ENCODE measurements at places on chromosomes 1 and 21. TPM values are rescaled to one million over a fixed set of nuclear protein-coding genes. Genes with fewer than 3 reads are reported as not detected.

- DNase-seq = no peak
These were observed 1.6 kb downstream of the IGSF21 start for GRCh38 chr1:18109058-18109755.

- peak; percentile 33 for DNase-seq
These were observed 8.9 kb downstream of the ACTL8 start for GRCh38 chr1:17763995-17764394.

GRCh38 chr1:173562813-173563212 is 40.1 kb downstream of the SLC9C2 start:
- DNase-seq = no peak

GRCh38 chr1:228278432-228278941 is 70.6 kb downstream of the OBSCN start:
- peak; percentile 81 for DNase-seq

Gene CACNA1S
- total RNA-seq = 0.10 TPM

- no peak for DNase-seq
These were observed 7.1 kb downstream of the CLIC6 start for GRCh38 chr21:34675871-34676270.

Gene HHIPL2
- total RNA-seq = not detected

- DNase-seq = no peak
These were observed 152.6 kb upstream of the LMO4 start for GRCh38 chr1:87176087-87176486.

- DNase-seq = no peak
These were observed 23.8 kb downstream of the DENND2D start for GRCh38 chr1:111176678-111177077.

GRCh38 chr1:4126731-4127591 is 226.9 kb upstream of the C1orf174 start:
- DNase-seq = peak; percentile 55

Gene OR10J1
- total RNA-seq = not detected

DNA sequence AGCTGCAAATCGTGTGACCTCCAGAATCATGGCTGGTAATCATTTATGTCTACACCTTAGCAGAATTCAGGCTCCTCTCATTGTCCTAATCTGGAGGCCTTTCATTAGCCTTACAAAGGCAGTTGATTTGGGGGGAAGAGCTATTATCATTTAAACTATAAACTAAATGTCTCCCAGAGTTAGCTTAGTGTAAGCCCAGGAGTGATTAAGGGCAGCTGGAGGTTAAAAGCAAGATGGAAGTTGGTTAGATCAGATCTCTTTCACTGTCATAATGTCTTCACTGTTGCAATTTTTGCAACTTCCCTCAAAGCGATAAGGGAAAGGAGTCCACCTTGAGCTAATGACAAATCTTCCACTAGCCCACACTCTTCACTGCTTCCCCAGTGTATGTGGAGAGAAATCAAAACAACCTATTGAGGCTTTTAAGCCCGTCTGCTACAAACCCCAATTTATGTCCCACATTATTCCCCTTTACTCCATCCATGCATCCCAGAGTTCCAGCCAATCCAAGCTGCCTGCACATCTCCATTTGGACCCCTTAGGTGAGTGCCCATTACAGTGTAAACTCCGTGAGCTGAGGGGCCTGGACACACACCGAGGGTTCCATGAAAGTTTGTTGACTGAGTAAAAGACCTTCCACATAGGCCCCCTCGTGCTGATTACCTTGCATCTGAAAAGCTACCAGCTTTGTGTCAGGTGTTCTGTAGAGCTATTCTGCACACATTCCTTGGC is 61.5 kb upstream of the KLHDC7A start:
- DNase-seq = no peak

Gene BATF3
- 14.1 TPM for total RNA-seq

Gene ASAP3
- total RNA-seq = 39.7 TPM

Gene ESPN
- total RNA-seq = 4.3 TPM

Gene ATP1A2
- total RNA-seq = 2.8 TPM

Gene CFAP107
- 3.4 TPM for total RNA-seq

- no peak for DNase-seq
These were observed 453 bp upstream of the TTLL10 start for GRCh38 chr1:1173061-1173792.

DNA sequence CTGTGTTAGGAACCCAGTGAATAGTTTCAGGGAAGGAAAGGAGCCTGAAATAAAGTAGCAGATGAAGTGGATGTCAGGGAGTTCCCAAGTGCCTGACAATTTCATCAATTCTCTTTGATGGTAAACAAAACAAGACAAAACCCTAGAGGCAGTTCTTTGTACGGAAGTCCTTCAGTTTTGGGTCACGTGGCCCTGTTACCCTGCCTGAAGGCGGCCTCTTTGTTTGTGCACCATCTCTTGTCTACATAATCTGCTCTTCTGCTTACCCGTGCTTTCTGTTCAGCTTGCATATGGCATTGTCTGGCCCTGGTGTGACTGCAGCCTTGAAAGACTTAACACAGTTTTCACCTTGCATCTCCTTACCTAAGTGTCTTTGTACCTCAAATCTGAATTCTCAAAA is 166.7 kb upstream of the DUSP10 start:
- DNase-seq = no peak

- no peak for DNase-seq
These were observed 24.0 kb upstream of the WASF2 start for GRCh38 chr1:27513958-27514357.

- no peak for DNase-seq
These were observed 18.6 kb upstream of the PDZK1IP1 start for GRCh38 chr1:47208374-47208850.

Gene NOS1AP
- 16.4 TPM for total RNA-seq

- no peak for DNase-seq
These were observed 19.6 kb upstream of the FAM131C start for GRCh38 chr1:16092923-16093511.

DNA sequence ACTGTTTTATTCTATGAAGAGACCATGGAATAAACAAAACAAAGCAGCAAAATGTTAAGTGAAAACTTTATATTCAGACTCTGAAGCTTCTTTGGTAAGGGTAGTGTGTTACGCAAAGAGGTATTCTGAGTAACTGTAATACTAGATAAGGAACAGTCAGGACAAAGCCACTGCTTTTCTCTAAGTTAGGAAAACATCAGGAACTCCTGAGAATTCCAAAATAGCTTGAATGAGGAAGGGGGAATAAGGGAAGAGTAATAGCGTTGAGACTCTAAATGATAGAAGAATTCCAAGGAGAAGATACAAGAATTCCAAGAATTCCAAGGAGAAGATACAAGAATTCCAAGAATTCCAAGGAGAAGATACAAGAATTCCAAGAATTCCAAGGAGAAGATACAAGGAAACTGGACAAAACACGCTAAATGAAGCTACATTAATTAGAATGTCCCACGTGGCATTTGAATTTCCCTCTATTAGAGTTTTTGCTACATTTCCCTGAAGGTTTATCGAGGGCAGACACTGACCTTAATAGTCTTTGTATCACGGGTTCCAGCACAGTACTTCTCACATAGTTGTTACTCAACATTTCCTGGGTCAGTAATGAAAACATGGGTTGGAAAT is 71.5 kb downstream of the SMYD3 start:
- no peak for DNase-seq

DNA sequence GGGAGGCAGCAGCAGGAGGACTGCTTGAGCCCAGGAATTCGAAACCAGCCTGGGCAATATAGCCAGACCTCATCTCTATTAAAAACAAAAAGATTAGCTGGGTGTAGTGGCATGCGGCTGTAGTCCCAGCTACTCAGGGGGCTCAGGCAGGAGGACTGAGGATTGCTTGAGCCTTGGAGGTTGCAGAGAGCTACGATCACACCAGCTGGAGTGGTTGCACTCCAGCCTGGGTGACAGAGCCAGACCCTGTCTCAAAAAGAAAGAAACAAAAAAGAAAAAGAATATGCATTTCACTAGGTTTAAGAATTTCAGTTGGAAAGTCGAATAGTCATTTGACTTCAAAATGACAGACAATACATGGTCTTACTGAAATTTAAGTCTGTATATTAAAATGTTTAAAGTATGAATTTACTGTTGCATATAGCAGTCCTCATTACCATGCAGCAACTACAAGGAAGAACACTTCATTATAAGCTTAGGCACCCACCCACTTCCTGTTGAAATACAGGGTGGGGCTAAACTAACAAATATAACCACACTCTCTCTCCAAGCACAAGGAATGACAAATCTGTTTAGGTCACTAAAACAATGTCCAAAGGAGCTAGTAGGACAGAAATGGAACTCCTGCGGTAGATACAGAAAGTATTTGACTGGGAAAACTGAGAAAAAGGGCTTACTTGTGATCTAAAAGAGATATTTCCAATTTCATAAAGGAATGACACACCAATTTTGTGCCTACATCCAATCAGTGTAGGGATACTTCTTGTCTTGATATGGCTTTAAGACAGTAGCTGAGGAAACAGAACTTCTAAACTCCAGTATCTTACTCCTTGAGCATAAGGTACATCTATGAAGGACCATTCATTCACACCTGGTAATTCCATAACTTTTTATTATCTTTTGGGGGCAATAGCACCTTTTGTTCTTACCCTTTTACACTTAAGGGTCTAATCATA is 44.1 kb downstream of the GPR3 start:
- DNase-seq = peak; percentile 63

- no peak for DNase-seq
These were observed 350.9 kb upstream of the ADGRL2 start for GRCh38 chr1:81449786-81450185.

DNA sequence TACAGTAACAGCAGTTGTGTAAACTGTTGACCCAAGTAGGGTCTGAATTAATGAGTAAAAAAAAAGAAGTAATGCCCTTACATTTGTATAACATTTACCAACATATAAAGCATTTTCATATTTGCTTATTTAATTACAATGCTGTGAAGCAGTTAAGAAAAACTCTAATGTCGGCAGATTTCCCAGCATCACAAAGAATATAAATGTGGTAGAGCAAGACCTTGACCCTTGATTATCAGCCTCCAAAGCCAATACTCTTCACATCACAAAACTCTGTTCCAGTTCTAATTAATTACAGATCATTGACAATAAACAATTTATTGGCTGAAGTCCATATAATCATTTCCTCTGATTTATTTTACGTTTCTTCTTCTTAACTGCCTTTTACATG is 130.2 kb downstream of the DUSP10 start:
- no peak for DNase-seq

GRCh38 chr1:18060366-18060765 is 47.2 kb upstream of the IGSF21 start:
- no peak for DNase-seq

DNA sequence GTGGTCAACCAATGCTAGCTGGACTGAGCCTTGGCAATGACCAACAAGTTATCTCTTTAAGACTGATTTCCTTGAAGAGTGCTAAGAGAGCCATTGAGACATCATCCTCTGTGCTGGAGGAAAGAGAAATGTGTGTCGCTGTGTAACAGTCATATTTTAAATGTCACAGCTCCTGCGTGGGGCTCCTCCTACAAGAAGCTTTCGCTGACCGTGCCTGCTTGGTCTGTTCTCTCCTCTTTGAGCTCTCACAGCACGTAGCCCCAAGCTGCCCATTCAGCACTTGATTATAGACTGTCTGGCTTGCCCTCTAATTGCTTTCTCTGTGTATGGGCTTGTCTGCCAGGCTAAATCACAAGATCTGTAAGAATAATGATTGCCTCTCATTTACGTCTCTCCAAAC is 221.3 kb downstream of the FOXD2 start:
- DNase-seq = no peak

DNA sequence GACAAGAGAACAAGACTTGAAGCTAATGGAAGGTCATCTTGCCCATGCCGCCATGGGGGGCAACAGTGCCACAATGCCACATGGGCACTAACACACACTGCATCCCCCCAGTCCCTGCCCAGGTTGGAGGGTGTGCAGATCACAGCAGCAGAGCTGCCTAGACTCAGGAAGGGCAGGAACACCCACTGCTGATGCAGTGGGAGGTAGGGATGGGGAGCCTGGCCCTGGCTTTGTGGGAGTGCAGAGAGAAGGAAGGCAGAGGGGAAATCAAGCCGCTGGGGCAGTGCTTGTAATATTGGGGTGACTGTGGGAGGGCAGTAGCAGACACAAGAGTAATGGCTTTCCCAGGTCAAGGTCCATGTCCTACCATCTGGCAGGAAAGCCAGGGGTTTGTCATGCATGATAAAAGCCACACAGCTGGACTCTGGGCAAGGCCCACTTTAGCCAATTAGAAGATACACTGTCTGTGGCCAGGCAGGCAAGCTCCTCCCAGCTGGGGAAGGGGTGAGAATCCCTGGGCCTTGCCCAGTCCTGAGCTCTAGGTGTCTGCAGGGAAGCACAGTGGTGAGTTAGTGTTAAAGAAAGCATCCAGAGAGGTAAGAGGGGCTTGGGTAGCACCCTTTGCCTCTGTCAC is 25.4 kb upstream of the MEF2D start:
- DNase-seq = no peak

Gene HAPLN2
- total RNA-seq = not detected

DNA sequence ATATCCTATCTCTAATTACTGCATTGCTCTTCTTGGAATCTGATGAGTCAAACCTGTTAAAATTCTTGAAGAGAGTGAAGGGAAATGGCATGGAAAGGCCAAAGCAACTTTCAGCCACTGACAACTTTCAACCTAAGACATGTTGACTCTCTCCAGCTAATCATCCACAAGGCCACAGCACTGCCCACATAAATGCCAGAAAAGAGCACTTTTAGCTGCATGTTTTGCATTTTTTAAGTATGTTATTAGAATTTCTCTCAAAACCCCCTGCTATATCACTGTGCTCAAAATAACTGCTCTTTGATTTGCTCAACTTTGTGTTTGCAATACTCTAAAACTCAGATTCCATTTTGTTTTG is 352.5 kb downstream of the ADGRL2 start:
- no peak for DNase-seq

DNA sequence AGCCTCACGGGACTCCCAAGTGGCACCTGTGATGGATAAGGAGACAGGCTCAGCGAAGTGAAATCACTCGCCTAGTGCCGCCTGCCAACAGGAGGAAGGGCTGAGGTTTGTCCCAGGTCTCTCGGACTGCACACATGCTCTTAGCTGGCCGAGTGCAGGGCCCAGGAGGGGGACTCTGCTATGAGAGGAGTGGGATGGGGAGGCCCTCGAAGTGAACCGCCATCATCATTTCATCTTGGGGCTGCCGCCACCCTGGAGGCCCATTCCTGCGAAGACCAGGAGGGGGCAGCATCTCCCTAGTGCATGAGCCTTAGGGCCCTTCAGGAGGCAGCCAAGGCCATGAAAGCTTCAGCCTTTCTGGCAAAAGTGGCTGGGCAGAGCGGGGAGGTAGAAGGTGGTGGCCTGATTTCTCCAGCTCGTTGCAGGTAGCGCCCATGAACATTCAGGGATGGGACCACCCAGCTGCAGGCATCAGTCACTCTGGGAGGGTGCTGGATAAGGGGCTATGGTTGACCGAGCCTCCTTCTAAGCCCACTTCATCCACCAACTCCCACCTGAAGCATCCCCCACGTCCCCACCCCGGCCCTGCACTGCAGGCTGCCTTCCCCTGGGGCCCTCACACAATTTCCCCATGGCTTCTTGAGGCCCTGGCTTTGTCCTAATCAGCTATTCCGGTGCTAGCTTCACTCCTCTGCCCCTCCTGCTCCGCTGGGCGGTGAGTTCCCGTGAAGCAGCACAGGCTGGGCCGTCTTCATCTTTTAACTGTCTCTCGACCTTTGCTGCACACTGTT is 17.2 kb upstream of the RASSF5 start:
- peak; percentile 82 for DNase-seq

- DNase-seq = no peak
These were observed 24.2 kb downstream of the SNRNP40 start for GRCh38 chr1:31272369-31272768.

Data from upper lobe of left lung (tissue), 6 donors.